NCI-H1930 (cell line): ENCODE measurements at places on chromosomes 3 and 15.

- no peak for DNase-seq
Observed at GRCh38 chr3:13229273-13229949, 156.2 kb upstream of the IQSEC1 start.

DNA sequence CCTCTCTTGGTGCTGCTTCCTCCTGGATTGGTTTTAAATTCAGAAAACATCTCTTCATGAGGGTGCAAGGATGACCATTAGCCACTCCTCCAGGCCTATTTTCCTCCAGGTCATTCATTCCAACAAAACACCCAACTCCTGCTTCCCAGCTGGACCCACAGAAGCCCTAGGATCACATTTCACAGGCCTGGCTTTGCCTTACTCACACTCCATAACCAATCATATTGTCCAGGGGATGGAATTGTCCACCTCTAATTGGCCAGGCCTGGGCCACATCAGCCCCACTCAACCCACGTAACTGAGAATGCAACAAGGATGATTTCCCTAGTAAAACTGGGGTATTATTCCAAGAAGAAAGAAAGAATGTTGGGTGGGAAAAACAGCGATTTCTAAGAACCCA lies 616.7 kb upstream of the SUCLG2 start:
- DNase-seq, result no peak

- no peak for DNase-seq
Observed at GRCh38 chr15:66986951-66987350, 78.5 kb upstream of the SMAD3 start.

DNA sequence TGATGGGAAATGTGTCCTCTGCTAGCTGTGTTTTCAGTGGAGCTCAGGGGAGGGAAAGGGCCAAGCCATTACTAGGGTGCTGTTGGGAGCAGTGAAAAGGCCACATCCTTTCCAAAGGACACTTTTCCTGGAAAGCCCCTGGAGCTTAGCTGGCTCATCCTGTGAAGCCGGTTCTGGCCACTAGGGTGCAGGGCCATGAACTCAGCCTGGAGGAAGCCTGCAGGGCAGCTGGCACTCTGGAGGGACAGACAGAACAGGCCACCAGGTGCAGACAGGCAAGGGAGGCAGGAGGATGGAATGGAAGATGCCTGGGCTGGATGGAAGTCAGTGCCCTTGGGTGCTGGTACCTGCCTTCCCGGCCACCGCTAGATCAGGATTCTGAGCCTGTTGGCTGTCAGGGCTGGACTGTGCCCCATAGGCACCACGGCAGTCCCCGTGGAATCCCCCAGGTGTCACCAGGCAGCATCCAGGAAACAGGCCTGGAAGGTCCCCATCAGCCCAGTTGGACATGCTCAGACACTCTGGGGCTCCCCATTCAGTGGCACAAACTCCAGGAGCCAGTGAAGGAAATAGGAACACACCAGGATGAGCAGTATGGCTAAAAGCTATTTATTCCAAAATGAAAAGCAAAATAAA lies 76.2 kb upstream of the C2CD4B start:
- DNase-seq, result no peak

GRCh38 chr15:25246641-25247406 lies 192.0 kb downstream of the UBE3A start:
- no peak for DNase-seq

- DNase-seq, result no peak
Observed at GRCh38 chr3:159038405-159038804, 236.6 kb downstream of the MFSD1 start.

DNA sequence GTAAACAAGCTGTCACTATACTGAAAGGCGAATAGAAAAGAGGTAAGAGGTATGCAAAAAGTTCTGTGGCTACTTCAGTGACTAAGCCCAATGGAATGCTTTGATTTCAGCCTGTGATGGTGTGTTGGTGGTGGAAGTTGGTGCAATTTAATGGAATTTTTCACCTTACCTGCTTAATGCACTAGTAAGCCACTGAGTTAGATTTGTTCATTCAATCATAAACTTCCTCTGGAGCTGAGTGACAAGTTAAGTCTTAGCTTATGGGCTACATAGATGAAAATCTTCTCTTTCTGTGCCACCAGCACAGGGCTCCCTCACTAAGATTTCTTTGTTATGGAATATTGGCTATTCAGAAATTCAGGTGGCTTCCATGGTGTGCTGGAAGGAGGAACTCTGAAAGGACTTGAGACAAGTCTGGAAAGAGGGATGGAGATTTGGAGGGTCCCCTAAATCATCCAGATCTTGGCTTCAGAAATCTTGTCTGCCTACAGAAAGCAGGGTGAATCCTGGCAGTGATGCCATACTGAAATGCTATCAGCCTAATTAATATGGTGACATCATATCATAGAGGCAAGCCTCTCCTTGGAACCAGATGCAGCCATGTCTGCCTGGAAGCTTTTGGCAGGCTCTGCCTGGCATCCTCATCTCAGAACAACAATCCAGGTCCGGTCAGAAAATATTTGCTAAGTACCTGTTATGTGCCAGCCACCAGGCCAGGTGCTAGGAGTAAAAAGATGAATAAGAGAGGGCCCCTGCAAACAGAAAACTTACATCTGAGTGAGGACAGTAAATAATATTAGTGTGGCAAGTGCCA lies 8.1 kb upstream of the GAP43 start:
- no peak for DNase-seq

- peak; percentile 17 for DNase-seq
Observed at GRCh38 chr3:58471025-58471887, 20.6 kb upstream of the KCTD6 start.

GRCh38 chr3:99176169-99176964 lies 274.9 kb upstream of the DCBLD2 start:
- no peak for DNase-seq

DNA sequence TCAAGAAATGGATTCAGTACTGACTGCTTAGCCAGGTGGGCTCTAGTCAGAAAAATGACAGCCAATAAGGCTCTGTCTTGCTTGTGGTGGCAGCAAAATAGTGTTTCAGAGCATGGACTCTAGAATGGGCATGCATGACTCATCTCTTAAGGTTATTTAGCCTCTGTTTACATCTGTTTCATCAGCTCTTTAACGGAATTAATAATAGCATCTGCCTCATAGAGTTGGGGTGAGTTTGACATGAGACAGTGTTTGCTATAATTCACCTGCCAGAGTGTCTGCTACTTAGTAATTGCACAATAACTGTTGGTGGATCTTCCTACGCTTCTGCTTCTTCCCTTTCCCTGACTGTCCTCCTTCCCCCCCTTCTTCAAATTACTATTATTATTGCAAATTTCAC lies 350.4 kb upstream of the SEMA6D start:
- no peak for DNase-seq

DNA sequence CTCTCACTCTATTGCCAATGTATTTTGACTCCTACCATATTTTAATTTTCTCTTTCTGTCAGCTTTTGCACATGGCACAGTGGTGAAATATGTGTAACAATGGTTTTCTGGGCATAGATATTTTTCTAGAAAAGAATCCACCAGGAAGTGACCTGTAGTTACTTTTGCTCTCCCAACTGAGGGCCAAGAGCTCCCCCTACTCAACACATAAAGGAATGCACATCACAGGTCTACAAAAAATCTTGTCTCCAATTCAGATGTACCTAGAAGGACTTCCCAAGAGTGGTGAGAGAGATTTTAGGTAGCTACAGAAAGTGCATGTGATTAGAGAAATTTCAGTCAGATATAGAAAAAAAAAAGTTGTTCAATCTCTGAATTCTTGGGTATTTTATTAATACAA lies 15.6 kb downstream of the CPA3 start:
- no peak for DNase-seq

- peak; percentile 13 for DNase-seq
Observed at GRCh38 chr3:172595664-172596393, 72.6 kb upstream of the TNFSF10 start.

DNA sequence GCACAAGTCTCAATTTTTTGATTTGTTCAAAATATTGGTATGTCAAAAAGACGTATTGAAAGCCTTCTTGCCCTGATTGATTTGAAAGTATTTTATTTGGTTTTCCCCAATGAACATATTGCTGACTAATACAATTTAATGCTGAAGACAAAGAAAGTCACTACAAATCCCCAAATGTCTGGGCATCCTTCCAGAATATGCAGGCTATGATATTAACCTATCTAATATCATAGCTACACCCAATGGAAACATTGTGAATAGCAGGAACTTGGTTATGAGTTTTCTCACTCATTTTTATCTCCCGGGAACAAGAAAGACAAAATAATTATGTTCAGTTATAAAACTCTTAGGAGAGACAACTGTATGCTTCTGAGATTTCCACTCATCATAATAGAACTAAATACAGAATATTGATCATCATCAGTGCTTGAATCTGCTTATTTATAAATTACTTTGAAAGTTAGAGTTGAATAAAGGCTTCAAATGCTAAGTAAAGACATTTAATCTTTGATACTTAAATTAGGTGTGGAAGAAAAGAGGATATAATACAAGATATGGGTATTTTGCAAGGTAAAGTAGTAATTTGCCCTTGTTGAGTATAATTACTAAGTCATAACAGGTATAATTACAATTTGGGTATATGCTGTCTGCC lies 483.9 kb downstream of the RBMS3 start:
- peak; percentile 5 for DNase-seq

GRCh38 chr3:189848395-189849040 lies 217.3 kb downstream of the TP63 start:
- no peak for DNase-seq

DNA sequence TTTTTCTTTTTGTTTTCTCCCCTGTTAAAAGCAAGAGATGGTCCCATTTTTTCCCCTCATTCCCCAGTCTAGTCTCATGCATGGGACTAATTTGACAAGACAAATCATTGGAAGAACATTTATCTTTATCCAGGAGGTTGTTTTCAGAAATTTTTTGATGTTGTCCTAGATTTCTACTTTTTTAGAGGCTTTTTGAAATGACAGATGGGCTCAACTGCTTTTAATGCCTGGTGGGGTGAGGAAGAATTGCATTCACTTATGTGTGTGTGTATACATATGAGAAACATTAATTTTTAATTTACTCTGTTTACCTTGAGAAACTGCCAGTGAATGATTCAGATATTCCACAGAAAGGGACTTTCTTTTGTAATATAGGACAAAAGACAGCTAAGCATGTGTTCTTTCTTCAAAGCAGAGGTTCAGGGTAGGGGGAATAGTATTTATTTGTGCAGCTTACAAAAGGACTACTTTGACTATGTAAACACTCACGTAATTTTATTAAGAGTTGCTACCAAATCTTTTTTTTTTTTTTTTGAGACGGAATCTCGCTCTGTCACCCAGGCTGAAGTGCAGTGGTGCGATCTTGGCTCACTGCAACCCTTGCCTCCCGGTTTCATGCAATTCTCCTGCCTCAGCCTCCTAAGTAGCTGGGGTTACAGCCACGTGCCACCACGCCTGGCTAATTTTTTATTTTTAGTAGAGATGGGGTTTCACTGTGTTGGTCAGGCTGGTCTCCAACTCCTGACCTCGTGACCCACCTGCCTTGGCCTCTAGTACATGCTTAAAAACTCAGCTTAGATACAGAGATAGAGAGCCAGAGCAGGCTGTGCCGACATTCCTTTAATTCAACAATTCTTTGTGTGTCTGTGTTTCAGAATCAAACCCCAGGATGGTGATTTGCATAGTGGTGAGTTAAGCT lies 130.1 kb upstream of the RARB start:
- no peak for DNase-seq

DNA sequence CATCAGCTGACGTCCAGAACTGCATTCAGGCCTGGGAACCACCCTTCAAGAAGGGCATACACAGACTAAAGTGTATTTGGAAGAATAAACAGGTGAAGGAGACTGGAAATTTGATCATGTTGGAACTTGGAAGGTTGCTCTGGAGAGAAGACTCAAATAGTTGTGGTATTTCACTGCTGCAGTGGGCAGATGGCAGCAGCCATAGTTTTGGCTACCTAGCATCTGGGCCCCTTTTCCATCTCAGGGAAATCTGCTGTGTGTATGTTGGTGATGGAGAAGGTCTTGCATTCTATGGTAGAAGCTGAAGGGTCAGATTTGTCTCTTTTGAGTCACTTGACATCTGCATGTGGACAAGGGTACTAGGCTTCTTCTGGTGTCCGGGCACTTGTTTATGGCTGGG lies 114.4 kb upstream of the FGF7 start:
- DNase-seq, result no peak

- no peak for DNase-seq
Observed at GRCh38 chr15:50124631-50125030, 5.6 kb upstream of the ATP8B4 start.

- DNase-seq, result peak; percentile 3
Observed at GRCh38 chr15:91553196-91553854, 300.2 kb upstream of the SLCO3A1 start.

DNA sequence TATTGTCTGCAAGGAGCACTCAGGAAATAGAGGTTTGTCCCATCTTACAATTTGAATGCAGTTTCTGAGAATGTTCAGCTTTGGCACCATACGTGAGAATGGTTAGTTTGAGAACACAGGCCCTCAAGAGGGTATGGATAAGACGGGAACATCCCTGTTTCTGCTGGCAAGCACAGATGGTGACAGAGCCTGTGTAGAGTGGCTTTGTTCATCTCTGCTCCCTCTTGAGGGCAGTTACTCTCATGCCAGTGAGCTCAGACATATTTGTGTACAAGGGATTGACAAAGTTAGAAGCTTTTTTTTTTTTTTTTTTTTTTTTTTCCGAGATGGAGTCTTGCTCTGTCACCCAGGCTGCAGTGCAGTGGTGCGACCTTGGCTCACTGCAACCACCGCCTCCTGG lies 71.5 kb upstream of the FILIP1L start:
- no peak for DNase-seq

DNA sequence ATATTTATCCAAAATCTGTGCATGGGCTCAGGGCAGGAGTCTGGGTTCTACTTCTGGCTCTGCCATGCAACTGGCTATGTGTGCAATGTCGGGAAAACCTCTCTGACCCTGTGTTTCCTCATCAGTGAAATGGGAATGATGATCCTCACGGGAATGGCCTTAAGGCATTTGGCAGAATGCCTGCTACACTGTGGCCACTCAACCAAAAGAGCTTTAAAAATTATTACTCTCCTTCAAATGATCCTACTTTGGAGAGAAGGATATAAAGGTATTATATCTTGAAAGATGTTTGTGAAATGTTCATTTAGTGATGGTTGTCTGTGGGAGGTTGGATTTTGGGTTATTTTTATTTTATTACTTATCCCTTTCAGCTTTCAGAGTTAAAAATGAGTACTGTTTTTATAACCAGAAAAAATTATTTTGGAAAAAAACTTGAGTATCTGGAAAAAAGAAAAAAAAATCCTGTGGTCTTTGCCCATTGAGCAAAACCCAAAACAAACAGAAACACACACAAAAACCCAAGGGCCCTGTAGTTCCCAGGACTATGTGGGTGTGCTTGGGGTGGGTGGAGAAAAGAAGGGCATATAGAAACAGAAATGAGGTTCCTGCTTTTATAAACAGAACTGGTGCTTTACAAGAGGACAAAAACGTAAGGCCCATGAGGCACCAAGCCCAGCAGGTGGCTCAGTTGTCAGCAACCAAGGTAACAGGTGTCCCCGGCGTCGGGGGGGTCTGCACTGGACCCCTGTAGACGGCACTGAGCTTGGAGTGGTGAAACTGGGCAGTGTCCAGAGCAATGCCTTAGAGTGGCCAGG lies 22.0 kb downstream of the RGMA start:
- no peak for DNase-seq
